AG08395 (cell line): ENCODE measurements at places on chromosomes 16 and 17.
A peak's percentile ranks its signal among the peaks of the same experiment; 100 is the strongest.

DNA sequence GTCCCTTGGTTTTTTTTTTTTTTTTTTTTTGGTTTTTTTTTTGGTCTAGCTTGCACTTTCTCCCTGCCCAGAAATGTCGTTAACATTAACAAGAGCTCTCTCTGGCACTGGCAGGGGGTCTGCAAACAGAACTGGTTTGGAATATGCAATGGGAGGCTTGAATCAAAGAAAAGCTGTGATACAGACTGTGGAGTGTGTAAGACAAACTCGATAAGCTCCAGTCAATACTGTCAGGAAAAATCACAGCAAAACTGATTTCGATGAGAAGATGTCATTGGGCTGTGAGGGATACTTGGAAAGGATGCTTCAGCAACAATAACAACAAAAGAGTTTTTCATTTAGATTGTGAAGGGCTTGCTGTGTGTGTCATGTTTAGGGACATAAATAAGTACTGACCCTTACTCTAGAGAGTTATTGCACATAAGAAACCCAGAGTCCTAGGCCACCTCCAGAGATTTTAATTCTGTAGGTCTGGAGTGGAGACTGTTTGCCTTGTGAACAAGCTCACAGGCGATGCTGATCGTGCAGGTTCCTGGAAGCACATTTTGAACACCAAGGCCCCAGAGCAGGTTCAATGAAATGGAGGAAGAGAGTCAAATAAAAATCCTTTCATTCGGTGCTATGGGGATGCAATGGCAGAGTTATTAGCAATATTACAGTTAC, 470.7 kb upstream of the RBFOX1 start:
- no peak for DNase-seq

- DNase-seq, result no peak
Measured at GRCh38 chr16:13049688-13050087, 148.3 kb downstream of the SHISA9 start.

GRCh38 chr17:7929158-7930023, at the start of gene KCNAB3:
TSS of gene KCNAB3 (minus strand) at chr17:7929856. CDS start at chr17:7929435, 421 bp downstream.
- DNase-seq, result peak; percentile 83

GRCh38 chr16:65122724-65123395, 997 bp upstream of the CDH11 start:
- DNase-seq, result peak; percentile 57

- no peak for DNase-seq
Measured at GRCh38 chr16:80775450-80775849, 28.9 kb downstream of the CDYL2 start.

DNA sequence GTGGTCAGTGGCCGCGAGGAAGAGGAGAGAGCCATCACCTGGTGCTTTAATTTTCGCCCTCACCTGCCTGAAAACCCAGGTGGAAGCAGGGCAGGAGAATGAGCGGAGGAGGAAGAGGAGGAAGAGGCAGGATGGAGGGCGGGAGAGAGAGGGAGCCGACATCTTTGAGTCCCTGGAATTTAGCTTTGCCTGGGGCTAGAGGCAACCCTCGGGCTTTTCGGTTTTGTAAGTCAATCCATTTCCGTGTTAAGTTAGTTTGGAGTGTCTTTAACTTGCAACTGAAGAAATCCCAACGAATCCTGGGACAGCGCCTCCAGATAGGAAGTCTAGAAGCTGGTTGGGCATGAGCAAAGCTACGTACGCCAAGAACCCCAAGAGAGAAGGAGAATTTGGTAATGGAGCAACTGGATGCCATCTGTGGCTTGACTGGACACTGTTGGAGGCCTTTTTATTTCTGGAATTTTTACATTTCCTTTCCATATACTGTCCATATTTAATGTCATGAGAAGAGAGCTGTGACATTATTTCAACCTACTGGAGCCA, 36.9 kb upstream of the ATP2A3 start:
- DNase-seq, result no peak

DNA sequence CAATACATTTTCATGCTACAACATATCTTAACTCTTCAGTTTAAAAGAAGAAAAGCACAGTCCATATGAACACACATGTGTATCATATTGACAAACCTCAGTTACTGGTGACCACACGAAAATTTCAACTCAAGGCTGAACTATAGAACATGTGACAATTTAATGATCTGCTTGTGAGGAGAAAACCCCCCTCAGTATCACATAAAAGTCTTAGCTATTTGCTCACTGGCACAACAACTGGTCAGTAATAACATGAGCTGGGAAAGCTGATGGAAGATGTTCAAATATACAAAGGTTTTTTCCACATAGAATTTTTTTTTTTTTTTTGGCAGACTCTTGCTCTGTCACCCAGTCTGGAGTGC, 19.5 kb downstream of the ZNF652 start:
- no peak for DNase-seq

- no peak for DNase-seq
Measured at GRCh38 chr17:71798701-71799100, 322.1 kb upstream of the SOX9 start.

DNA sequence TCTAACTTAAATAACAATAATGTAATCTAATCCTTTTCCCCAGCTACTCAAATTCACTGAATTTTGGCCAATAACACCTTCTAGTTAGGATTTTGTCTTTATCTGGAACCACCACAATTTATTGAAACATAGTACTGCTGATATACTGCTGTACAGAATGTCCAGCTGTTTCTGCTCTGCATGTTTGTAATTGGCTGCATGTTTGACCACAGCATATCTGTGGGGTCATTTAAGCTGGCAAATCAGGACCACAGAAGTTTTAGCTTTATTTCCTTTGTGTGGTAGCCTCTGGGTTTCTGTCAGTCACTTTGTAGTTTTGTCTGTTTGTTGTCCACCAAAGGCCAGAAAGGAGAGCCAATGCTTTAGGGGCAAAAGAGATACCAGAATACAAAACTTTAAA, 22.2 kb upstream of the RAB11FIP4 start:
- no peak for DNase-seq

GRCh38 chr17:39264119-39264518, 38.4 kb upstream of the STAC2 start:
- no peak for DNase-seq

- peak; percentile 67 for DNase-seq
Measured at GRCh38 chr16:57720142-57720575, 15.4 kb upstream of the KATNB1 start.

GRCh38 chr16:30030841-30031413, at the start of gene TLCD3B:
TSS of gene TLCD3B (minus strand) at chr16:30031271. CDS start at chr16:30030527, 744 bp downstream.
- DNase-seq, result no peak

DNA sequence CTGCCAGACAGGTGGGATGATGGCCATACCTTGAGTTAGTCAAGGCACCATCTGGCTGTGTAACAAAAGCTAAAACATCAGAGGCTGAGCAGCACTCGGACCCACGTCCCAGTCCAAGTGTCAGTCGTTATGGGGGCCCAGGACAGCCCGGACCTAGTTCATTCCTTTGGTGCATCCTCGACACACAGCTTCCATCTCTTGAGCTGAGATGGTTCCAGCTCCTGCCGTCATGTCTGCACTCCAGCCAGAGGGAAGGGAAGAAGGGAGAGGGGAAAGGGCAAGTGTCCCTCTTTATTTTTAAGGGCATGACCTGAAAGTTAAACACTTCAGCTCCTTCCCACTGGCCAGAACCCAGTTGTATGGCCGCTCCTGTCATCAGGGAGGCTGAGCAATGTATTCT, 218.0 kb downstream of the SEC14L1 start:
- no peak for DNase-seq

GRCh38 chr17:18038149-18038850, 668 bp downstream of the ATPAF2 start:
- DNase-seq, result no peak

DNA sequence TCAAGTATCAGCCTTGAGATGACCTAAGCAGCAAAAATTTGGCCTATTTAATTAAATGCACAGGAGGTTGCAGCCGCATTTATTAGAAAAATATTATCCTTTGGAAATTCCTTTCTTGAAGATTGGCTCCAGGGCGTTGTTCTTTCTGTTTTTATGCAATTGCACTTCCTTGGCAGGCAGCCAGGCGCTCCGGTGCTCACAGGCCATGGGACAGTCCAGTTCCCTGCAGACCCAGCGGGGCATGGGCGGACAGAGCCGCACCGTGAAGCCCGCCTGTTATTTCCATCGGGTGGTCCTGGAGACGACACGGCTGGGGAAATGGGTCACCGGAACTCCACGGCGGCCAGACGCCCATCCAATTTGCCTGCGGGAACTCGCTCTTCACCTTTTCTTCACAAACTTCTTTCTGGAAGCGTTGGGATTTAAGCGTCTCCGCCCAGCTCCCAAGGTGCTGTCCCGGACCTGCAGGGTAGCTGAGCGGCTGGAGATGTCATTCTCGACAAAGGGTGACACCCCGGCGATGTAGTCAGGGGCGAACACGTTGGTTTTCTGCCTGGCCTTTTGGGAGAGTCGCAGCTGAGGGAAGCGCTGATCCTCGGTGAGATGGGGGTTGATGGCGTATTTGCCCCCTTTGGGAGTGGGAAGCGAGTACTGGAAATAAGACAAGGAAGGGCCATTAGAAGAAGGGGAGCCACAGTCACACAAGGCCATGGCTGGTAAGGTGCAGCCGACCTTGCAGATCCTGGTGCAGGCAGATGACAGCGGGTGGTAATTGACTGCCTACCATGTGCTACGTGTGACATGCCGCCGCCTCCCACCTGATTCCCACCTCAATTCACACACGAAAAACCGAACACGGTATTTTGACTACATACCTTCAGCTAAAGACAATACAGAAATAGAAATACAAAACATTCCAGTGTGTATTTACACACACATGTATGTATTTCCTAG, 12.5 kb downstream of the NOB1 start:
- no peak for DNase-seq

GRCh38 chr17:13917634-13918033, 151.7 kb upstream of the COX10 start:
- DNase-seq, result no peak

GRCh38 chr16:154217-155030, 2.0 kb downstream of the HBZ start:
- DNase-seq, result no peak
